ENCODE measurements at places on chromosomes 1 and 21. TPM values are rescaled to one million over a fixed set of nuclear protein-coding genes. Genes with fewer than 3 reads are reported as not detected.

DNA sequence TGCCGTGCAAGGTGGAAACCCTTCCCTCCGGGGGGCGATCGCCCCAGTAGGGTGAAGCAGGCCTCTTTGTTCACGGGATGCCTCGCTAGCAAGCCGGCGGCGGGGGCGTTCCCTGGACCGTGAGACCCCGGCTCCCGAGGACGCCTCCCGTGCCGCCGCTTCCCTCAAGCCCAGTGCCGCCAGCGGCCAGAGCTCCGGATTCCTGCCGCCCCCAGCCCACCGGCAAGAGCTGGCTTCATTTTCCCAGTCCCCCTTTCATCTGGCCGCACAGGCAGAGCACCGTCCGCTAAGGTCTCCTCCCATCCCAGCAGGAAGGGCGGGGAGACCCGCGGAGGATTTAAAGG is 16.3 kb downstream of the IER5 start:
- no peak for DNase-seq

CHD5 gene
- polyA plus RNA-seq = 0.14 TPM

DNA sequence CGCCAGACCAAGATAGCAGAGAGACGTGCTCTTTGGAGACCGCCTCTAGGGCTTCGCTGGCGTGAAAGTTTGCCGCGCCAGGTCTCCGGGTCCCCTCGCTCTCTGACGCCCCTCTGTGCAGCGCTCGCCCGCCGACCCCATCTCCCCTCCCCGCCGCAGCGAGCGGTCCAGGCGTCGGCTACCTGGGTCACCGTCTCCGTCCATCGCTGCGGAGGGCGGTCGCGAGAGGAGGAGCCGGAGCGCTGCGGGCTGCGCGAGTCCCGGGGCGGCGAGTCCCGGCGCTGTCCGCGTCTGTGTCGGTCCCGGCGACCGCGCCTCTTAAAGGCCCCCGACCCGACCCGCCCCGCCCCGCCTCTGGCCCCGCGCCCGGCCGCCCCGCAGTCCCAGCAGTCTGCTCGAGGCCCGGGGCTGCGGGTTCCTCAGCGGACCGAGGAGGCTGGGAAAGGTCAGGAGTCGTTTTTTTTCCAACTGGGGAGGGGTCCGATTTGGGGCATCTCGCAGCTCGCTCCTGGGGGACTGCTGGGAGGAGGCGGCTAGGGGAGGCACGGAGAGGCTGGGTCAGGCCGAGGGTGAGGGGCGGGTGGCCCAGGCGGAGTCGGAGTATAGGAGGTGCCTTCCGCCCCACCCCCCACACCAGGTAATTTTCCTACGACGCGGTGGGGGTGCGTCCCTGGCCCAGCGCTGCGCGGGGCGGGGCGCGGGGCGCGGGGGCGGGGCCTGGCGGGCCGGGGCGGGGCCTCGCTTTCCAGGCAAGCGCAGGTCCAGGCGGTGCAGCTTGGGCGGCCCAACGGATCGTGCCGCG is at the start of the genes FBXO2 and FBXO44:
FBXO2 (minus strand) TSS at position 293 of the 802 bp plus-strand sequence; CDS start at position 204, 89 bp downstream.
FBXO44 (plus strand) TSS at position 741 of the 802 bp plus-strand sequence. CDS start 959 bp downstream, outside the sequence.
- no peak for DNase-seq

DNA sequence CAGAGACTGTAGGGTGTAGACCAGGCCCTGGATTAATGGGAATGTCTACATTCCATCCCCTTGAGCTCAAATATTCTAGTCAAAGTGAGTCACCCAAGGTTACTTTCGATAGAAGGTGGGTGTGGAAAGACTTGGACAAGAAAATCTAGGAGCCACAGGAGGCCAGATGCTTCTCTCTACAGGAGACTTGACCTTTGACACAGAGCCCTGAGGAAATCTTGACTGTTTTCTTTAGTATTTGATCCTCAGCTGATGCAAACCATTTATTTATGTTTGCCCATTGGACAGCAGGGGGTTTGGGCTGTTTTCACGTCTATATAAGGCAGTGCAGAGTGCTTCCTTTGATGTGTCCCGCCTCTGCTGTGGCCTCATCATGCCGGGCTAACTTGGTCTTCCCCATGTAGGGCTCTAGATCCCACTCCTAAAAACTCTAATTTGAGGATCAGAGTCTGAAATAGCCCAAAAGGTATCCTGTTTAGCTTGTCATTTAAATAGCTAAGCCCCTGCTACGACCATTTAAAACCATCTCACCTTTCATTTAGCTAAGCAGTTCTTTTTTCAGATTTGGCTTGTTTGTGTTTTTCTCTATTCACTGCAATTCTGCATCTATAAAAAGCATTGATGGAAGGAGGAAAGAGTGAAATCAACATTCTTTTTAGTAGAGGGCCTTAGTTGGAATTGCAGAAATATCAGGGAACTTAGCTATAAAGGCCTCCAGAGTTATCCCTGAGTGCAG is 15.5 kb upstream of the MAP3K7CL start:
- no peak for DNase-seq

SLC30A2 gene
- polyA plus RNA-seq = 1.00 TPM

MSH4 gene
- polyA plus RNA-seq = 0.33 TPM

GRCh38 chr1:54842963-54843362 is 41.8 kb upstream of the TTC22 start:
- DNase-seq = no peak

DNA sequence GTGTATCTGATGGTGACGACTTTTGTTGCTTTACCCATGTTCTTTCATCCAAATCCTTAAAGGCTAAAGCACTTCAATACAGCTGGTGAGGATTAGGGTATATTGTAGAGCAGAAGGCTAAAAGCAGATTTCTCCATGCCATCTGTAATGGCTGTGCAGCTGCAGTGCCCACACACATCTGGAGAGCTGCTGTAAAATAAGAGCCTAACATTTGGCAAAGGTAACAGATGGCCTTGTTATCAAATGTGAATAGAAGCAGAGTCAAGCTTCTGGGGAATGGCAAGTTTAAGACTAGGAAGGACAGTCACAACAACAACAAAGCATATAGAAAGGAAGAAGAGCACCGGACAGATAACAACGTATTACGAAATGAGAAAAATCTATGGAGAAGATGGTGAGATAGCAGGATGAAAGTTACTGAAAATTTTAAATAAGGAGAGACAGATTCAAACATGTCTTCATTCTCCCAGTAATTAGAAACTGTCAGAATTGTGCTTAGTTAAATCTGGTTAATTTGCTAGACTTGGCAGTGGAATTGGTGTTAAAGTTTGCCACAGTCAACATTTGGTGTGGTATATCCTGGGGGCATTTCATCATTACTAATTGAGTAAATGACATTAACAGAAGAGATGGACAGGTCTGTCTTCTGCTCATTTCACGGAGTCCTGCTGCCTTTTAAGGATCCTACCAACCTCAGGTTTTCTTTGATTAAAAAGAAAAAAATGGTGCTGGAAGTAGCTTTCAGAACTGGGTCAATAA is 1093.2 kb downstream of the ADGRL2 start:
- no peak for DNase-seq

- no peak for DNase-seq
These were observed 1.2 kb downstream of the LBR start for GRCh38 chr1:225426395-225427234.

DNA sequence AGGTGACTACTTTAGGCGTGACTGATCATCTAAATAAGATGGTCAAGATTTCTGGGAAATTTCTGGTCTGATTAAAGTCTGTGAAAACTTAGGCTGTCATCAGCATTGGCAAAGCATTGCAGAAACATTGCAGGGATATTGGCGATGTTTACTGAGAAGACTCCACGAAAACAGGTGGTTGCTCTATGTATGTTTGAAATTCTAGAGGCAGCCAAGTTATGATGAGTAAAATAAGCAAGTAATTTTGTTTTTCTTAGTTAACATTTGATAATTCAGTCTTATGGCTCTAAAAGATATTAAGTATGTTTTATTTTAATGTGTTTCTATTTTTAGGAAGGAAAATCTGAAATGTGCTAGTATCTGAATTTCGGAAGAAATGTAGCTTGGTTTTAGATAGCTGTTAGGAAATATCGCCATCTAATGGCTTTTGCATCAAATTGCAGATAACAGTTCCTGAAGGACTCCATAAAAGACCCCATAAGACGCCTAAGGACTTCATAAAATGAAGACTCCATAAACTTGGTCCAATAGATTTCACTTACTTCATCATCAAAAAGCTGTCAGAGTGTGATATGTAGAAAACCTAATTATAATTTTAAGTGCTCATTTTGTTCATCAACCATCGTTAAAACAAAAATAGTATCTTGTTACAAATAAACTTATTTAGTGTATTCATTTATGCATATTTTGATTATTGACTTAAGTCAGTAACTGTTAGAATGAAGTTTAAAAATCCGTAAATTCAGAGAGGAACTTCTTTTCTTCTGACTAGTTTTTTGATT is 344.6 kb downstream of the RYR2 start:
- DNase-seq = no peak

Data from forelimb muscle (tissue), 1 donor.